NCI-H446 treated with DMSO at 0.1 percent for 48 hours (cell line): ENCODE measurements at places on chromosomes 2 and 18.

DNA sequence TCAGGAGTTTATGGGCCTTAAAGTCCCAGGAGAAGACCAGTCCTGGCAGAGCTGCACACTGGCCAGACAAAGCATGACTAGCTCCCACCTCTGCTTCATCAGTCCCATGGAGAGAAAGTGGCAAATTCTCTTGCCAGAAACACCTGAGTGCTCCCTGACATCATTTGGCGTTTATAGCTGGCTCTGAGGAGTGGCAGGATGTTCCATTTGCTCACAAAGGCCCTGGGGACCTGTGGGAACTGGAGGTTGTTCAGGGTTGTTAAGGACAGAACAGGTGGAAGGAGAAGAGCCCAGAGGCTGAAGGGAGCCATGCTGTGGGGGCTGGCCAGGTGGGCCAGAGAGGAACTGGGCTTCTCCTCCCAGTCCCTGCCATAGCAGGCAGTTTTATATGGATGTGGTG is 56.1 kb downstream of the RPL37A start:
- peak; percentile 67 for DNase-seq

GRCh38 chr2:137951586-137951985 is 12.7 kb upstream of the HNMT start:
- no peak for DNase-seq

GRCh38 chr18:2699001-2699400 is 43.5 kb downstream of the SMCHD1 start:
- DNase-seq = no peak

DNA sequence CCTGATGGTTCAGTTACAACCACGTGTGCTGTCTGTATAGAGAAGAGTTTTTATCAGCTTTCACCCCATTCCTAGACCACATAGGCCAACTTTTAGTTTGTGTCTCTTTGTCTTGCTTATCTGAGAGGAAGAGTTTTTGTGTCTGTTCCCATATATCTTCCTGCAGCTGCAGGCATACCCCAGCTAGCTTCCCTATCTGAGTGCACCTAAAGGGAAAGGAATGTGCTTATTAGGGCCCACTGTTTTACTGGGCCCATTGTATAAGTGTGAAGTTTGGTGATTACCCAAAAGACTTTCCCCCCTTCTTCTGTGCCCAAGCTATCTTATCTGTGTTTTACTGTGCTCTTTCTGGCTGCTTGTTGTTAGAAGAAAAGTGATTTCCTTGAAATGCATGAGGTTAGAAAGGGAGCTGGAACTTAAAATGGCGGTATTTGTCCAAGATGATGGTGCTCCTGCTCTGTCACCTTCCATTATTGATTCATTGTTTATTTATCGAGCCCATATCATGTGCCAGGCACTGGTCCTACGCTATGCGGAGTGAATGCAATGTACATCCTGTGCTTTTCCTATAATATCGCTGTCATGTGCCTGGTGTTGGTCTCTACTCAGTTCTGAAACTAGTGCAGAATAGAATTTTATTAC is 57.2 kb downstream of the NYAP2 start:
- DNase-seq = no peak

- no peak for DNase-seq
Measured at GRCh38 chr2:203649176-203649814, 57.1 kb upstream of the CD28 start.

- peak; percentile 33 for DNase-seq
Measured at GRCh38 chr2:155372969-155373368, 674.5 kb downstream of the KCNJ3 start.

DNA sequence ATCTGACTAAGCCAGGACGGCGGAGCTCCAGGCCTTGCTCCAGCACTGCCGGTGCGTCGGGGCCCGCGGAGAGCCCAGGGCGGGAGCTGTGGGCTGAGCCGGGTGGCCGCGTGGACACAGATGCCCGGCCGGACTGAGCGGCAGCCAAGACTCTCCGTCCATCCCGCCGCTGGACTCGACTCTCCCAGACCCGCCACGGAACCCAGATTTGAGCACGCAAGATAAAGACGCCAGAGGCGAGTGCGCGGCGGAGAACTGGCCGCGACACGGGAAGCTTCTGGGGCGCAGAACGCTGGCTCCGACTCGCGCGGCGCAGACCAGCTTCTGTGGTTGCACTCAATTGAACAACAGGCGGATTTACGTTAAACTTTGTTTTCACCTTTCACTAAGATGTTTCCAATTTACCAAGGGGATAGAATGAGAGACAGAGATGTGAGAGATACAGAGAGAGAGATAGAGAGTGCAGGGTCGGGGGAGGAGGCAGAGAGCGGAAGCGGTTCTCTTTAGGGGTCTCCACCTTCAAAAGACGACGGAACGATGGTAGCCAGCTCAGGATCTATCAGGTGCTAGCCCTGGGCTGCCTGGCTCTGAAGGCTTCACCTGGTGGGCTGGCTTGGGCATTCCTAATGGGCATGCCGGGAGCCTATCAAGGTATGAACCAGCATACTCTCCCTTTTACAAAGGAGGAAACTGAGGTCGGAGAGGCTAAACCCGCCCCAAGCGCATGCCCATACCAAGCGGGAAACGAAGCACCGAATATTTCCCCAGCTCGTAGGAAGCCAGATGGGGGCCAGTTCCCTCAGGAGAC is 10.4 kb upstream of the EN1 start:
- DNase-seq = no peak

GRCh38 chr2:163649080-163649479 is 86.7 kb downstream of the FIGN start:
- no peak for DNase-seq

DNA sequence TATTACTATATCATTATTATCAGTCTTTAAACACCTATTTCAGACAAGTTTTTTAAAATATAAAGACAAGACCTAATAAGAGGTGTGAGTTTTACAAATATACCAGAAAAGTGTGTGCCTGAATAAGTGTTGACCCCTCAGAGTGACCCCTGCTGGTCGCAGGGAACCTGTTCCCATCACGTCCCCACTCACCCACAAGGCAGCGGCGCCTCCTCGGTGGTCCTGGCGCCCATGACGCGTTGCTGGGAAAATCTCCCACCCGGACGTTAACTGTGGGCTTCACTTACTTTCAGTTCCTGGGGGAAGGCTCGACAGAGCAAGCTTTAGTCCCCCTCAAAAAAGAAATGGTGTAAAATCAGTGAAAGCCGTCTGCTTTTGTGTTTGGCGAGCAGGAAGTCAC is 93.5 kb downstream of the TMEM18 start:
- DNase-seq = no peak

DNA sequence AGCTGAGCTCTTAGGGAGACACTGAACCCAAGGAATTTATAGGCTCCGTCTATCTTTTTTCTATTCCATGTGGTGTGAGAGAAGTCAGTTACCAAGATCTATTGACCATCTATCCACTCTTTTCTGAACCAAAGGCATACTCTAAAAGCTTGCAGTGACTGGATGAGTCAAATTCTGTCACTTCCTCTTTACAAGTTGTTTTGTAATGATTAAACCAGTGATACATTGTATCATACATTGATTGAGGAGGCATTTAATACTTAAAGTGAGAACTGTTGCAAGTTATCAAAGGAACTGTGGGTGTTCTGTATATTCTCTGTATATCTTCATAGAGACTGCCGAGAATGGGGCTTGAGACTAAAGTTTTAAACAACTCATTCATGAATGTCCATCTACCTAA is 188.8 kb downstream of the CAMKMT start:
- DNase-seq = no peak

DNA sequence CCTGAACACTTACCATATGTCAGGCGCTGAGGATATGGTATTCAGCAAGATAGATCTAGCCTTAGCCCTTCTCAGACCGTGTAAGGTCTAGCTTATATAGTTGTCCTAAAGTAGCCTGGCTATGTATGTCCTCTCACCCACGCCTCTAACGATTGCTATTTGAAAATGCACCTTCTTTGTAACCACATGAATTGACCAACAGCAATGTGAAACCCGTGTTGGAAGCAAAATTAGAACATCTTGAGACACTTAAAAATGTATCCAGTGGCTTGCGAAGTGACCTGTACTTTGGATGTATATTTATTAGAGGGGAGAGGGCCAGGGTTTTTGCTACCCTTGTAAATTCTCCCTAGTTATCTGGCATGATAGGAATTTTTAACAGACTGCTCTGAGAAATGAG is 860.0 kb upstream of the ZEB2 start:
- DNase-seq = no peak

- no peak for DNase-seq
Measured at GRCh38 chr18:76660571-76661192, 161.7 kb upstream of the ZNF236 start.

GRCh38 chr2:237254369-237254861 is 159.5 kb downstream of the COL6A3 start:
- no peak for DNase-seq

GRCh38 chr2:85787282-85787980 is 33.6 kb downstream of the ATOH8 start:
- DNase-seq = no peak

DNA sequence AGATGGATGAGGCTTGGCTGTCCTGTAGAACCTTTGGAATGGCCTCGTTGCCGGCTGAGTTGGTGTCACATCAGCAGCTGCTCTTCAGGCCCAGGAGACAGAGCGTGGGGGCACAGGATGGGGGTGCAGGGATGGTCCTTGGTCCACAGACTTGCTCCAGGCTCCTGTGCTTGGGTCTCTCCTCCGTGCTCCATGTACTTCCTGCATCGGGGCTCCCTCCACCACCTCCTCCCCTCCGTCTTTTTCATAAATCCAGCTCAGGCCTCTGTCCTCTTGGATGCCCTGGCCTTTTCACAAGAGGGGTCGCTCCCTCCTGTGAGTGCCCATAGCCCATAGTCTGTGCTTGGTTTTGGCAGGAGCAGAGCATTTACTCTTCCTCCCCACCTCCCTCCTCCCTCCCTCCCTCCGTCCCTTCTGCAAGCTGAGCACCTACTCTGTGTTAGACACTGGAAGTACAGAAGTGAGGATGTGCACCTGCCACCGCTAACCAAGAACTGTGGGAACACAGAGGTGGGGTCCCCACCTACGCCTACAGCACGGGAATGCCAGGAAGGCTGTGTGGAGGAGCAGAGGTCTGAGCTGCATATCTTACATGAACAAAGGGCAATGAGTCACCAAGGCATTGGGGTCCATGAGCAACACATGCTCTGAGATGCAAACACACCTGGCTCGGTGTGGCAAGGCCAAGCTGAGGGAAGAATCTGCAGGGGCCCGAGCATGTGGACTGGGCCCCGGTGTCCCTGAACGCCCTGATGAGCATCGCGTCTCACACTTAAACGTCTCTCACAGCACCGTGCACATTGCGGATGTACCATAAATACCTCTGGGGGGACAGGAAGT is 458.7 kb upstream of the HS6ST1 start:
- no peak for DNase-seq

DNA sequence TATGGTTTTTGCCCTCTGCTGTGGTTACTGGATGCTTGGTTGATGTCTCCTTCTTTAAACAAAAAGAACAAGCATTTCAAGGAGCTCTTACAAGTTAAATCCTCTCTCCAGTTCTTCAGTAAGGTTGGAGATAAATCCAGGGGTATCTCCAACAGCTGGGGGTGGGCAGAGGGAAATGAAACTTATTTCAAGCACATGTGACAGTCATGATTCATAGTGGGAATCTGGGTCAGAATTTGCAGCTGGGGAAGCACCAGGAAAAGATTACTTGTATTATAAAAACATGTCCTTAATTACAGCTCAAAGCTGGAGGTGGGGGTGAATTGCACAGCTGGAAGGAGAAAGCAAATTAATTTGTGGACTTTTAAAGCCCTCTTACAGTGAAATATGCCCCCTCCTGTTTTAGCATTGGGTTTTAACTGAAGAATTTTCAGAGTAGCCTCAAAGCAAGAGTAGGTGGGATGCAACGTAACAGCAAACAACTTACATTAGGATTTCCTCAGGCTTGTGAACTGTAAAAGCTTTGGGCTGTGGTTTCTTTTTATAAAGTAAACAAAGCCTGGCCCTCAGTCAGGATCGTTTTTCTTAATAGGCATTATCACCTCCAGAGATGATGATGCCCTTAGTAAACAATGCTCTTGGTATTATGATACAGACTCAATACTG is 596.4 kb downstream of the NYAP2 start:
- DNase-seq = no peak

DNA sequence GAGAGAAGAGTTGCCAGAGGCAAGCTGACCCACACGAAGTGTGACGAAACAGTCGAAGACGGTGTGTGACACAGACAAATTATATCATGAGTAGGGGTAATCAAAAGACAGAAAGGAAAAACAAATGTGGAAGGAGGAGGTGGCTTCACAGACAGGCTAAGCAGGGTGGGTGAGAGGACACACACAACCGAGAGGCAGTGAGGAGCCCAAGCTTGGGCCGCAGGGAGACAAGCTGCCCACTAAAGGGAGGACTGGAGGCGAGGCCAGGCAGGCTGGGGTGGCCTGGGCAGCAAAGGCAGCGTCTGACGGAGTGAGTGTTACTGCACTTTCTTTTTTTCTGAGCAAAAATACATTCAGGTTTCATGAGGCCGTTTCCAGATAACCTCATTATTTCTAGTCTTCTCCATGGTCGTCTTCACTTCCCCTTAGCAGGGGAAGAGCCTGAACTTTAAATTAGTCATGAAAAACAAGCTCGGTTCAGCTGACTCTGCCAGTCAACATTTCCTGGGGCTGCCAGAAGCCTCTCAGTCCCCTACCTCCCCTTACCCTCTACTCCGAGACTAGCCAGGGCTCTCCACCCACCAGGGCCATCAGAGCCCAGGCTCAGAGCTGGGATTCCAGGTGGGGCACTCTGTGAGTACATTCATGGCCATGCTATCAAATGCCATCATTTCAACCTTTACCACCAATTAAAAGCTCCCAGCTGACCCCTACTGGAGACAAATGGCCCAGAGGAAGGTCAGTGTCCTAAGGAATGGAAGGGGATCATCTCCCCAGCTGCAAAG is 13.8 kb upstream of the ZFP36L2 start:
- no peak for DNase-seq

DNA sequence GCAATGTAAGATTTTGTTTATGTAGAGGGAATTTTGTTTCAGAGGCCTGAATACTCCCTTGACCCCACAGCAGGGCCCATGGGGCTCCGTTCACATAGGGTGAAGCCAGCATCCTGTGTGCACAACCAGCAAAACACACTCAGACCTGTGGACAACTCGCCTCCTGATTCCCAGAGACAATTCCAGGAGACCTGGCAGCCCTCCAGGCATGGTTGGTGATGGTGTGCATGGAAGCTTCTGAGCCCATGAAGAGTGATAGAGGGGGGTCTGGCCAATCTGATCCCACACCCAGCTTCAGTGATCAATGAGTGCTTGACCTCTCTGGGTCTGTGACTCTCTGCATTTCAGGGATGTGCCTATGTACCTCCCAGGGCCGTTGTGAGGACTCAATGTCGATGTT is 91.0 kb upstream of the RAB6C start:
- no peak for DNase-seq

- no peak for DNase-seq
Measured at GRCh38 chr2:27716301-27717069, 52.8 kb downstream of the SLC4A1AP start.

GRCh38 chr2:186535861-186536260 is 49.8 kb downstream of the ZC3H15 start:
- DNase-seq = no peak

GRCh38 chr18:56851774-56852173 is 200.6 kb downstream of the WDR7 start:
- DNase-seq = no peak

- DNase-seq = no peak
Measured at GRCh38 chr2:66024391-66024790, 410.5 kb upstream of the MEIS1 start.

GRCh38 chr2:125679903-125680302 is 976.1 kb upstream of the GYPC start:
- no peak for DNase-seq
